Mammary epithelial cell (primary cell): ENCODE measurements at places on chromosomes 7 and 10.

- no peak for DNase-seq
Measured at GRCh38 chr7:128350708-128351295, 7.1 kb upstream of the RBM28 start.

- DNase-seq: no peak
Measured at GRCh38 chr10:101850749-101851148, 7.1 kb upstream of the KCNIP2 start.

- peak; percentile 95 for DNase-seq
Measured at GRCh38 chr10:11551916-11552602, 59.4 kb downstream of the USP6NL start.

DNA sequence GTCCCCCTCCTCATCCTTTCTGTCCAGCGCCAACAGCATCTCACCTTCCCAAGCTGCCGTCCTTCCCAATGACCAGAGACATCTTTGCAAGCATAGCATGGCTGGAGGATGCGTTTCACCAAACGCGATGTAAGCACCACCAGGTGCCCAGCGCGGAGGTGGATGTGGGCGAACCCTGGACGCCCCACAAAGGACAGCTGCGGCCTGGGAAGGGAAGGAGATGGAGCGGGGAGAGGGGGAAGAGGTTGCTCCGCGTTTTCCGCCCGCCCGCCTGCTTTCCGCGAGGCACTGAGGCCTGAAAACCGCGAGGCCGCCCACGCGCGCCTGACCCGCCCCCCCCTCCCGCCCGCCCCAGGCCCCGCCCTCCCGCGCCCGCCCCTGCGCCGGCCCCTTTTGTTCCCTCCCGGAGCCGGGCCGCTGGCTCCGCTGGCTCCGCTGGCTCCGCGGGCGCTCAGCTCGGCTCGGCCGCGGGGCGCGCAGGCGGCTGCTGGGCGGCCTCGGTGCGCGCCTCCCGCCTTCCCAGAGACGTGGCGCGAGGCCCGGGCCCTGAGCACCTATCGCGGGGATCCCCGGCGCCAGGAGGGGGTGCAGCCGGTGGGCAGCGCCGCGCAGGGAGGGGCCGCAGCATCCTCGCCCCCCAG lies at the start of gene CLIP2:
CLIP2 (plus strand) TSS at position 390 of the 641 bp plus-strand sequence. CDS start 28,140 bp downstream, outside the sequence.
- DNase-seq: peak; percentile 76

GRCh38 chr10:18478354-18478753 lies 173.0 kb downstream of the NSUN6 start:
- no peak for DNase-seq

- DNase-seq: peak; percentile 24
Measured at GRCh38 chr7:86926732-86927131, 132.7 kb downstream of the ELAPOR2 start.

- DNase-seq: no peak
Measured at GRCh38 chr7:86598311-86598710, 45.4 kb upstream of the GRM3 start.

DNA sequence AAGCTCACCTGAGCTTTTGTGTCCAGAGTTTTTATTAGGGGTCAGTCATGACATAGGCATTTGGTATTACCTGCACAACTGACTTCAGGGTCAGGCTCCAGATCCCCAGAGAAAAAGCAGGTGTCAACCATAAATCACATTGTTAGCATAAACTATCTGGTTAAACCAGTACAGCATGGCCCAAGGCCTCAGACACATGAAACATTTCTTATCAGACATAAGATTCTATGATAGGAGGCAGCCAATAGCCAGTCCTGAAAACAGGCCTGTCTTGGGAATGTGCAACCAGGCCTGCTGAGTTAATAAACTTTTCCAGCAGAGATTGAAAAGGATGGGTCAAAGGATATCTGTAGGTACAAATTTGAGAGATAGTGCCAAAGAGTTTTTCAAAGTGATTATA lies 116.1 kb downstream of the TPST1 start:
- peak; percentile 34 for DNase-seq

DNA sequence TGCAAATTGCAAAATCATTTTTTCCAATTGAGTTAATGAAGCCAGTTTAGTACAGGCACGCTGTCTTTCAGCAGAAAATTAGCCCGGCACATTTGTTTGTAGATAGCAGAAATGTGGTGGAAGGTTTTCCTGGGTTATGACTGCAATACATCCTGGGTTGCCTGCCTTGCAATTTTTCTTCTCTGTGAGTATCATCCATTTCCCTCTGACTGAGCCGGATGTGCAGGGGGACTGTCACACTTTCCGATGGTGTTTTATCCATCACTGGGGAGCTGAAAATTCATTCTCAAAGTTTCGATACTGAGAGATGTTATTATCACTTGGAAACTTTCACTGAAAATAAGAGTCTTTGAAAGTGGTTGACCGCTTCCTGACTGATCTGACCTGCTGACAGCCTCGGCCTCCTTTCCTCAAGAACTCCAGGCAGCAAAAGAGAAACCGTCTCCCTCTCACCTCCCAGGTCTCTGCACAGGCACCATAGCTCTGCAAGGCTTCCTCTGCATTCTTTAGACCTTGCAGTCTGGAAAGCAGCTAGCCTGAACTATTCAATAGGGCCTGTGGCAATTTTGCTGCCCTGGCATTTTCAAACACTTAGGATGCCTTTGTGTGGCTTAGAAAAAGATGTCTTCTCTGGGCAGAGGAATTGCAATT lies 320.8 kb upstream of the NRP1 start:
- no peak for DNase-seq

DNA sequence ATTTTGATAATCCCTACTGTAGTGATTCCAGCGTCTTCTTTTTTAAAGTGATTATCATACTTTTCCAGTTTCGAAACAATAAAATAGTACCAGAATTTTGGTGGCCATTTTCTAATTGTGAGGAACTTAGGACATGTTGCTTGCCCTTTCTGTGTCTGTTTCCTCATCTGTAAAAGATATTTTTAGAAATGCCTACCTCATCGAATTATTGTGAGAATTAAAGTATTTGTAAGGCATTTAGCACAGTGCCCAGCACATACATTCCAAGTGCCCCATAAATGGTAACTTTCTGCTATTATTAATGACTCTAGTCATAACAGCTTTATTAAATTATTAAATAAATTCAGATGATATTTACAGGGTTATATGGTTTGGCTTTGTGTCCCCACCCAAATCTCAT lies 3.7 kb downstream of the CFAP69 start:
- DNase-seq: no peak
